ENCODE measurements at places on chromosomes 1 and 21. TPM values are rescaled to one million over a fixed set of nuclear protein-coding genes. Genes with fewer than 3 reads are reported as not detected.

Gene PADI1
- 1.3 TPM for total RNA-seq

Gene CAMK2N1
- 0.60 TPM for total RNA-seq

Gene WNT3A
- not detected for total RNA-seq

Gene TBX15
- total RNA-seq: not detected

Gene PTPN22
- not detected for total RNA-seq

Gene HPDL
- total RNA-seq: 1.4 TPM

Gene GBP6
- not detected for total RNA-seq
